CD4-positive, alpha-beta T cell treated with Interleukin-17A for 4 hours (primary cell): ENCODE measurements at places on chromosomes 12 and 14.

DNA sequence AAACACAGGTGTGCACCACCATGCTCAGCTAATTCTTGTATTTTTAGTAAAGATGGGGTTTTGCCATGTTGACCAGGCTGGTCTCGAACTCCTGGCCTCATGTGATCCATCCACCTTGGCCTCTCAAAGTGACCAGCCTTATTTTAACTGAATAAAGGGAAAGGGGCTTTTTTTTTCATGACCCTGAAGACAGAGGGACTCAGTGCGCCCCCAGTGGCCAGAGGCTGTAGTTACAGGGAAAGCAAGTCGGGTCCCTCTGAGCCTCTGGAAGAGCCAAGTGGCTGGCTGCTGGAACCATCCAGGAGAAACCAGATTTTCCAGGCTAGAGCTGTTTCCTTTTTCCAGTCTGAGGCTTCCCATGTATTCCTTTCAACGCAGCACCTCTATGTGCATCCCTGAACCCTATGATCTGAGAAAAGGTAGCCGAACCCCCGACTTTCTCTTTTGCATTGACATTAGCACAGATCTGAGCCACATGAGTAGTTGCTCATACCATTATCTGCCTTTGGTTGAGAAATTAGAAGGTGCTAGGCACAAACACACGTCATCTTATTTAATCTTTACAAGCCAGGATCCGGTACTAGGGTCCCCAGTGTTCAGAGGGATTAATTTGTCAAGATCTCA lies 342.7 kb downstream of the CACNA1C start:
- DNase-seq: peak; percentile 38

DNA sequence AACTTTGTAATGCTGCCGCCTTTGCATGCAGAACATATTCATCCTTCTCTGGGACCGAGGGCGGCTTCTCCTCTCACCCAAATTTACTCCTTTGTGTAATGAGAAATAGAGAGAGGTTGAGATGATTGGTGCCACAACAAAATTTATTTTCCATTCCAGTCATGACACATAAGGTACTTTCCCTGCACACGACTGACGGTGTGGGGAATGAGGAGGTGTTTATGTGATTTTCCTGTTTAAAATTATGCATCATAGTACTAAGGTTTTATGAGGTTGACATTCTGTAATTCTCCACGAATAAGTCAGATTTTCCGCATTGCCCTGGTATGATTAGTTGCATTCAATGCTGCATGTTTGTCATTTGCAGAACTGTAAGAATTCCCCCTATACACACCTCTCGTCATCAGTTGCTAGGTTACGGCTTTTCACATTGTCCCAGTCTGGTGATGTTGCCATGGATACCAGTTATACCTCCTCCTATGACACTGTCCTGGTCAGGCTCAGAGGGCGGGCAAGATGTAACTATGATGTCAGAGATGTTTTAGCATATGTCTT lies 23.1 kb downstream of the BICDL1 start:
- peak; percentile 68 for DNase-seq

DNA sequence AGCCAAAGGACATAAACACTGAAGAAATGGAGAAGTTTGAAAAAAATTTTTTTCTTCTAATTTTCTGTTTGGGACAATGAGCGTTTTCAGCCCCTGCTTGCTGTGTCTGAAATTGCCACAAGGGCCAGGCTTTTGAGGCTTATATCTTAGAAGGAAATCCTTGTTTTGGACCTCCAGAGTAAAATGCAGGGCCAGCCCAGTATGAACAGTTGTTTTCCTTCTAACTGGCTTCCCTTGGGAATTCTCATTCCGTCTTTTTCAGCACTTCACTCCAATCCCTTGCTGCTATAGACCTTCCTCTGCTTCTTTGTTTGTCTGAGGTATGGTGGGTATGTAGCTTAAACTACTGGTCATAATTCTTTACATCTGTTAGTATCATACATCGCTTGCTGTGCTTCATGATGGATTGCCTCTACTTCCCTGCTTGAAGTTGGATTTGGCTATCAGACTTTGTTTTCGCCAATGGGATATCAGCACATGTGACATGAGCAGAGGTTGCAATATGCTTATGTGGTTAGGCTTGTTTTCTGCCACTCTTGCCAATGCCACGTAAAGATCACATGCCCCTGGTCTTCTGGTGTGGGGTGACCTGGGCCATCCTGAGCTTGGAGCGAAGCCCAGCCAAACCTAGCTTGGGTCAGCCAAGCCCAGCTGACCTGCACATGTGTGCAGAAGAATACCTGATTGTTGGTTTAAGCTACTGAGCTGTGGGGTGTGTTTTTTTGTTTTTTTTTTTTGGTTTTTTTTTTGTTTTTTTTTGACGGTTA lies 64.7 kb downstream of the AVPR1A start:
- DNase-seq: no peak

DNA sequence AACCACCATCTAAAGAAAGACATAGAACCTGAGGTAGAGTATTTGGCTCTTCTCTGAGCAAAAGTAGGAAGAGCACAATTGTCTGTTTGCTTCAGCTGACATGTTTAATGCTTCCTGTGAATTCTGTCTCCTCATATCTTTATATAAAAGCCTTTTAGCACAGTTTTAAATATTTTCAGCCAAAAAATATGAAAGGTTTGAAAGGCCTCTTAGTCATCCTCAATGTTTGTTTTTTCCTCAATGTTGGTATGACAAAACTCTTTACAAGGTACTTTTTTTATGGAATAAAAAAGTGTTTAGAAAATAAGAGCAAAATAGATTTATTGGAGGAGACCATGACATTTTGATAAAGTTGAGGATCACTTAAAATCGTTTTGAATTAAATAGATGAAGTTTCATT lies 360.9 kb downstream of the NAV3 start:
- DNase-seq: no peak

GRCh38 chr14:100469632-100470522 lies 117.3 kb downstream of the BEGAIN start:
- DNase-seq: no peak

GRCh38 chr12:116708826-116709756 lies 28.8 kb downstream of the SPRING1 start:
- DNase-seq: peak; percentile 60

DNA sequence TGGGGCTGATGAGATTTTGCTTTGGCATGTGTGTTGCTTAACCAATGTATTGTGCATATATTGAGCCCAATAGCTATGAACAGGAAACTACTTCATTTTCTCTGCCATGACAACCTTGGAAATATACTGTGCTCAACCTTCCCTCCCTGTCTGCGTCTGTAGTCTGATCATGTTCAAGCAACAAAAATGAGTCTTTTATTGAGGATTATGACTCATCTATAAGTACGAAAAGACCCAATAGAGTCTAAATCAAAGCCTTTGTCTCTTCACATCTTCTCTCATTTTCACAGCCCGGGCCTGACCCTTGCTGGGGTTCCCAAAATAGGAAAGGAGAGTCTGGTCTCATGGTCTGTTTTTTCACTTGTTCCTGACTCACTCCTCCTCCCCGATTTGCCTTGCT lies 158.2 kb downstream of the CAND1 start:
- DNase-seq: no peak

GRCh38 chr14:24705840-24706239 lies 71.8 kb upstream of the GZMB start:
- DNase-seq: no peak

DNA sequence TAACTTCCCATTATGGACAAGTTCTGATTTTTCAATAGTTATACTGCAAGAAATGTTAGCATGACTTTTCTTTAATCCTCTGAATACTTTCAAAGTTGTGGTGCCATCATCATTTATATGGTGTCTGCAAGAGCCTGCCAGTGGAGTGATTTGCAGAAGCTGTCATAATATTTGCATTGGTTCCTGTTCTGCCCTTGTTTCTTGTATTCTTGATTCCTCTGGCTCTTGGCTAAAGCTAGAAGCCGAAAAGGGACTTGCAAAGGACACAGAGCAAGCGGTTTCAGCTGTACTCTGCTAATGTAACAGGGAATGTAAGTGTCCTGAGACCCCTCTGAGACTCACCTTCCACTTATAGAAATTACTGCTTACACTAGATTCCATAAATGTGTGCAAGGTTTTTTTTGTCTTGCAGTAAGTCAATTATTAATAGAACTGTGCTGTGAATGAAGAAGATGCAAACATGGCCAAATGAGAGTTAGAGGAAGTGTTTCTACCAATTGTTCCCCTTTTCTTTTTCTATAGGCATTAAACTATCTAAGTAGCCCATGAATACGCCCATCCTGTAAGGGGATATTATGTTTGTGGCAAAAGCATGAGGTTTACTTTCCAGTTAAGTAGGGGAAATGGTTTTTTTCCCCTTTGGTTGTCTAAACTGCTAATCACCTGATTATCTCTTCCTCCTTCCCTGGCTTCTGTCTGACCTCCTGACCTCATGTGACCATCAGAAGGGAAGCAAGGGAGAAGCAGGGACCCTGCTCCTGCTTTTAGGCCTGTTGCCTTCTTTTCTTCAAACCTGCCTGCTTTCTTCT lies 5.3 kb downstream of the DYRK4 start:
- no peak for DNase-seq
